NCI-H2081 (cell line): ENCODE measurements at places on chromosomes 6 and 20.
A peak's percentile ranks its signal among the peaks of the same experiment; 100 is the strongest.

DNA sequence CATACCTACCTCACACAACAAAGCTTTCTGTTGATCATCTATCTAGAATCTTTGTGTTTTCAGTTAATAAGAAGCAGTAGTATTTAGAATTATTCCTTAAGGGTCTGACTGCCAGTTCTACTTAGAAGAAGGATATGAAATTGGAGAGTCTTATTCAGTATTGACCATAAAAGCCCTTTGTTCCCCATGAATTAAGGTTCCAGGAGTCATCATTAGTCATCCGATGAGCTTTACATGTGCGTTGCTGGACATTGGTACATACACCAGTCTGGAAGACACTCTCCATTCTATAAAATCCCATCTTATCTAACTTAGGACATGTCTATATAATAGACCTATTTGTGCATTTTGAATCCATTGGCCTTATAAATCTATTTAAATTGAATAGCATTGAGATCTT, 34.4 kb upstream of the RNF217 start:
- no peak for DNase-seq

- DNase-seq = no peak
Measured at GRCh38 chr6:7115543-7116231, 7.9 kb downstream of the RREB1 start.

DNA sequence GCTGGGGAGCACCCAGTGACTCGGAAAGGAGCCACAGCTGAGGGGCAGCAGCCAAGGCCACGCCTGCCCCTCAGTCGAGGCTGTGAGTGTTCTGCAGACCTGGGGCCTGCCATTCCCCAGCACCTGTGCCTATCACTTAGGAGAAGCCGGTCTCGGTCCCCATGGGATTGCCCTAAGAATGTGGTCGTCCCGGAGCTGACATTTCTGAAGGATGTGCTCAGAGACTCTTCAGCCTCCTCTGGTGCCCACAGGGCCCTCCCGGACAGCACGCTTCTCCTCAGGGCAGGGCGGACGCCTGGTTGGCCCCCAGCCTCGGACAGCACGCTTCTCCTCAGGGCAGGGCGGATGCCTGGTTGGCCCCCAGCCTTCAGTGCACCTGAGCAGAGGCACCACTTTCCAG, 223.9 kb downstream of the ERMARD start:
- no peak for DNase-seq

DNA sequence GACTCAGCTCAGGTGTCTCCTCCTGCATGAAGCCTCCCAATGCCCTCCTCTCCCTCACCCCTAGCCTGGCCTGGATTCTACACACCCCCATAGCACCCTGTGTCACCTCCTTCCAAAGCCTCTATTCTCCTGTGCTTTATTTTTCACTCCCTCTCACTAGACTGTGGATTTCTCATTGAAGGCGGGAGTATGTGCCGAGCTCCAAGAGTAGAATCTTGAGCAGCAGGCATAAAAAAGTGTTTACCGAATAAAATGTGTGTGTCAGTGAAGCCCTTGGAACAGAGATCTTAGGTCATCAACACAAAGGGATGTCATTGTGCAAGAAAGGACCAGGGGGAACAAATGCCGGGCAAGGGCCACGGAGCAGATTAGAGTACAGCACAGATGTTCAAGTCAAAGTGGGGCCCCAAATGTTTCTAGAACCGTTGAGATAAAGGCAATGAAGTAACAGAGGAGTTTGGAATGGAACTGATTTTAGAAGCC, 106.1 kb upstream of the TMEM170B start:
- no peak for DNase-seq

GRCh38 chr6:93784794-93785693, 365.7 kb upstream of the EPHA7 start:
- DNase-seq = no peak

DNA sequence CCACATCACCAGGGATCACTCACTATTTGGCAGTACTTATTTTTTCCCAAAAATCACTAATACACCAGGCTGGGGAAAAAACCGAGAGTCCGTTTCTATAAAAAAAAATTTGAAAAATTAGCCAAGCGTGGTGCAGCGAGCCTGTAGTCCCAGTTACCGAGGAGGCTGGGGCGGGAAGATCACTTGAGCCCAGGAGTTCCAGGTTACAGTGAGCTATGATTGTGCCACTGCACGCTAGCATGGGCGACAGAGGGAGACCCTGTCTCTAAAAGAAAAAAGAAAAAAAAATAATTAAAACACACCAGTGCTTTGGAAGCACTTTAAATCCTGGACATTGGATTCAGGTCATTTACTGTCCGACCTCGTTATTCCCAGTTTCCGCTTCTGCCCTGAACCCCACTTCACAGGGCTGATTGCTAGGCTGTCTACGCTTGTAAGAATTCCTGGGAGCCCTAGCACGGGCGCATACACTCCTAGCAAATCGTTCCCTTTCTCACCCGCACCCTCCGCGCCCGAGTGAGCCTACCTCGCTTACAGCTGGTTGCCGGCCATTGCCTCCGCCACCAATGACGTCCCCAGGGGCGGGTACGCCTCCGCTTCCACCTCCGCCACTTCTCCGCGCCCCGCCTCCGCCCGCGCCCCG, at the start of gene TPMT:
Gene TPMT (minus strand): TSS at position 571 of the 643 bp plus-strand sequence. CDS start 5,950 bp downstream, outside the sequence.
- no peak for DNase-seq

GRCh38 chr6:132624175-132624574, at the start of gene TAAR2:
Gene TAAR2 (minus strand): TSS chr6:132624275. CDS start chr6:132624275, 0 bp downstream.
- no peak for DNase-seq

- DNase-seq = no peak
Measured at GRCh38 chr6:158185729-158186456, 17.7 kb downstream of the GTF2H5 start.

GRCh38 chr6:41757271-41757670, 10.1 kb upstream of the PGC start:
- no peak for DNase-seq

DNA sequence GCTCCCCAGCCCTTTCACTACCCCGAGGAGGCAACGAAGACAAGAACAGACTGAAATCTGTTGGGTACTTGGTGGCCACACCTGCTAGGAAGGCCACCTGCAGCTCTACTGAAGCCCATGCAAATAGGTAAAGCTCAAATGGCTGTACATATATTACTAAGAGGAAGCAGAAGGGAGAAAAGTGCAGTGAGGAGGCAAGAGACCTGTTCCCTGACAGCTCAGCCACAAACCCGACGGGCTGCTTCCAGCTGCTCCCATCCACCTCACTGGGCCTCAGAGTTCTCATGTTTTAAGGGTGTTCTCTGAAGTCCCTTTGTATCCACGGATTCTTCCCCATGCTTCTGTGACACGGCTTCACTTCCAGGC, 24.6 kb downstream of the TRAM2 start:
- DNase-seq = peak; percentile 14

DNA sequence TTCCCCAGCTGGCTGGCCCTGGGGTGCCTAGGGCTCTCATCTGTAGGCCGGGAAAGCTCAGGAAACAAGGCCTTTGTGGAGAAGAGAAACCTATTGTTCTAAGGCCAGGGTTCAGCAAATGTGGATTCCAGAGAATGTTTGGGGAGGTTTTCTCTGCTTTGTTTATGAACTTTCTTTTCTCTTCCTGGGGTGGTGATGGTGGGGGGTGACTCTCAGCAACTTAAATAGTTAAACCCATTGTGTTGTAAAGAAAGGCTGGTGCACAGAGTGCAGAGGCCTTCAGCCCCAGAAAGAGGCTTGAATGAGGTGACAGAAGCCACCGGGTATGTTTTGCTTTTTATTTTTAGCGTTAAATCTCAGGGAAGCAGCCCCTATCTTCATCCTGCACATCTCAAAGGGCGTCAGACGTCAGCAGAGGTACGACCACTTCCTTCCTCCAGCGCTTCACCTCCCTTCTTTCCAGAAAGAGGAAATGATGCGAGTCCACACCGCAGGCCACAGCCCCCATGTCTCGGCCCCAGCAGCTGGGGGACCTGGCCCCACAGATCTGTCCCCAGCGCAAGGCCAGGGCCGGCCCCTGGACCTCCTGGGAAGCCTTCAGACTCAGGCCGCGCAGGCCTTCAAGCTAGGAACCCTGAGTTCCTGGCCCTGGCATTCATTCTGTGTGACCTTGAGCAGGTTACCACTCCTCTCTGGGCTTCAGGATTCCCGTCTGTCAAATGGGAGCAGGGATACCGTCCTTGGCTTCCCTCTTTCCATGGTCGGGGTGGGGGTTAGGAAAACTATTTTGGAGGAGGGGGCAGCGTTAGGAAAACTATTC, 605 bp upstream of the PPP1R16B start:
- DNase-seq = no peak

GRCh38 chr6:17032988-17033634, 68.7 kb upstream of the STMND1 start:
- DNase-seq = peak; percentile 9

GRCh38 chr6:108102965-108103364, 28.4 kb upstream of the OSTM1 start:
- no peak for DNase-seq

- DNase-seq = no peak
Measured at GRCh38 chr6:21665392-21666200, 72.0 kb downstream of the SOX4 start.

- no peak for DNase-seq
Measured at GRCh38 chr20:17721802-17722486, 22.2 kb downstream of the BANF2 start.

DNA sequence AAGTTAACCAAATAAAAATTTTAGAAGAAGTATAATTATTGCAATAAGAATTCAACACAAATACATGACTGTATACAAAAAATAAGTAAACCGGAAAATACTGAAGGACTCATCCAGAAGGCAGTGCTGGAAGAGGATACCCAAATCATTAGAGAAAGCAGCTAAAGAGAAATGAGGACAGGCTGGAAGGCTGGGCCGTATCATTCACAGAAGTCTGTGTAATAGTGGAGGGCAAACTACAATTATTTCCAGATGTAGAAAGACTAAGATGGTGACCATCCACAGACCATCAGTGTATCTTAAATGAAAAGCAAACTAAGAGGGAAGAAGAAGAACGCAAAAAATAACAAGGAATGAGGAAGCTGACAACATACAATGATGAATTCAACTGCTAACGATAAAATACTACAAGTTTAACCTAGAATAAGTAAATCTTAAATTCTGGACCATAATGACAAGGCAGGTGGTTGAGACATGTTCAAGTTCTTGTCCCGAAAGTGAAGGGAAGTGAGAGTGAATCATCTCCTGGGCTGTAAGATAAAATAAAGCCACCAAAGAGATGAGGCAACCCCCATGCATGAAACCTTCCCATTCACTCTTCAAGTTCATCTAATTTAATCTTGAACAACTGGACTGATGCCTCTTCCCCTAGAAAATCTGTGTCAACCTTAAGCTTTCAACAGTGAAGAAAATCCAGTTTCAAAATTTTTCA, 71.5 kb downstream of the SLC23A2 start:
- no peak for DNase-seq

DNA sequence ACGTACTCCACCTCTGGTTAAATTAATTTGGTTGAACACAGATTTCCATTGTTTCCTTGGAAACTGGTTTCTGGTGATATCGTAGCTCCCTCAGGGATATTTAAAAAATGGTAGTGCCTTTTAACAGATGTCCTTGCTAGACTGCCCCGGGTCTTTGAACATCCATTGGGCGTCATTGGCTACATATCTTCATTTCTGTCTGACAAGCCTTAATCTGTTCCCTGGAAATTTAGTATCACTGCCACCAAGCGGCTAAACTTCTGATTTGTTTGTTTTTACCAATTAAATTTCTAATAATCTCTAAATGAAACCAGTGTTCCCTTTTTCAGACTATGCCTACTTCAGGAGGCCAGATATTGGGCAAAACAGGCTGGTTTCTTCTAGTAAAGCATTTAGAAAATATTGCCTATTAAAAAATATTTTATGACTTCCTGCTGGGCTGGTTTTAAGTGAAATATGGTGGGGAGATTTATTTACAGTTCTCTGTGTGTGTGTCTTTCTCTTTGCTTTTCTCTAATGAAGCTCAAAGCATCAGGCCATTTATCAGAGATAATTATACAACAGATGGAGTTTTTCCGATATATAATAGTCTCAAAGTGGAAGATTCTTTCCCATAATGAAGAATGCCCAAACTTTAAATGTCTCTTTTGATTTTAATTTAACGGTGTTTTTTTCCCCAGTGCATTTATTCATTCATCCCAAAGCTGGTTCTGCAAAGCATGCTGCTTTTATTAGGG, 249.5 kb downstream of the ZFAND3 start:
- peak; percentile 36 for DNase-seq

DNA sequence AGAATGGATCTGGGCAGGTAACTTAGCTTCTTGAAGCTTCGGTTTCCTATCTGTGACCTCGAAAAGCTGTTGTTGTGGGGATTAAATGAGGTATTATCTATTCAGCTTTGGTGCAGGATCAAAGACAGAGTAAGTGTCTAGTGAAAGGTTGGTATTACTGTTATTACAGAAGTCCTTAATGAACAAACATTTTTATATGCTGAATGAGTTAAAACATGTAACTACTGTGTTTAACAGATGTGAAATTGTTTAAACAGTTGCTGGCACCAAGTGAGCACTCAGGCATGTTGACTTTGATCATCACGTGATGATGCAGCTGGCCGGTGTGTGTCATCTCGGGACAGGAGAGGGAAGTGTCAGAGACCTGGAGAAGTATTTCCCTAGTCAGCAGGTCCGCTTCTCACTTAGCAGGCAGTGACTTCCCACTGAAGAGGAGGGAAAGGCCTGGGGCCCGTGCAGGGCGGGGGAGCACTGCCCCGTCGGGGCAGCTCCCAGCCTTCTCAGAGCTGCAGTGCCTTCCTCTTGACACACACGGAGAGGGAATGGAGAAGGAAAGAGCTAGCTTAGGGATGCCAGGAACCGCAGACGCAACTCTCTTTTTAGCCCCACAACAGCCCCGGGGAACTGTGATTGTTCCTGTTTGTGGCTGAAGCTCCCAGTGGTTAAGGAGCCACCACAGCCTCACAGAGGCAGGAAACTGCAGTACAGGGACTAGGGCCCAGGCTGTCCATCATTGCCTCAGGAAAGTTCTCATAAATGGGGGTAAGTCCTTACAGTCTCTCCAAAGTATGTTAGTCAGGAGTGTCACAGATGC, 18.0 kb downstream of the TUBB2A start:
- DNase-seq = peak; percentile 74

- no peak for DNase-seq
Measured at GRCh38 chr6:168995526-168996355, 257.9 kb downstream of the THBS2 start.

DNA sequence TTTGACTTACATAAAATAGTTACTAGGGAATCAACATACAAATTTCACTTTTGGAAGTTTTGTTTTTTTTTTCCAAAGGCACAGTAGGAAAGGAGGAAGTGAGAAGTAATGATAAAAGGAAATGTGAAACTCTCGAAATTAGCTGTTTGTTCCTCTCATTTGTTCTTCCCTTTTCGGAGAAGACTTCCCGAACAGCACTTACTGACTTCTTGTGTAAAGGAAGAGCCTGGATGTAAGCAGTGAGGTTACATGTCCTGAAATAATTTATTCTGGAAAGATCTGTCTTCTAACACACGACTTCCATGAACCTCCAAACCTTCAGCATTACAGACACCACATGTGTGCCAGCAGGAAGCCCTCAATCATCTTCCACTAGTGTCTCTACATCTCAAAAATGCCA, 59.1 kb downstream of the KIF16B start:
- no peak for DNase-seq

GRCh38 chr6:128208851-128209580, 308.2 kb upstream of the THEMIS start:
- no peak for DNase-seq

GRCh38 chr6:33742092-33742491, 4.6 kb downstream of the IP6K3 start:
- DNase-seq = no peak
